SJSA1 (cell line): ENCODE measurements at places on chromosomes 13 and 19. TPM values are rescaled to one million over a fixed set of nuclear protein-coding genes. Genes with fewer than 3 reads are reported as not detected.

PODNL1 gene
- total RNA-seq, result 0.53 TPM in 1 of 2 replicates, not detected in the other

ZNF540 gene
- total RNA-seq, result 0.16 TPM in 1 of 2 replicates, not detected in the other

ZNF600 gene
- 2.1 and 2.9 TPM in 2 replicates for total RNA-seq

ZNF729 gene
- total RNA-seq, result not detected in 2 replicates

ZNF528 gene
- total RNA-seq, result 8.6 and 12.6 TPM in 2 replicates

LYPD5 gene
- total RNA-seq, result 0.24 TPM in 1 of 2 replicates, not detected in the other

DNA sequence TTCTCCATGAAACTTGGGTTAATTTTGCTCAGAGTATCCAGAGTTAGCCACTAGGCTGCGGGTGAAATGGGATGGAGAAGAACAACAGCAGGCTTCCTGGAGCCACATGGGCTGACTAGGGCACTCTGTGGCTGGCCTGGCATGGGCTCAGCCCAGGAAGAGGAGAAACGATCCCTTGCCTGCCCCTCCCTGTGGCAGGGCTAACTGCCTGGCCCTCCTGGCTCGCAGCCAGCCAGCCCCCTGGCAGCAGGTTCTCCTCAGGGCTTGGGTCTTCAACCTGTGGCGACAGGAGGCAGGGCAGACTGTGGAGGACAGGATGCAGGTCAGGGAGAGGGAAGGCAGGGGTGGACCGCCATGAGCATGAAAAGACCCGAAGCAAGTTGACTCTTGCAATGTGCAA, 78.7 kb upstream of the GPR183 start:
- peaks cover 13% of the 10 kb centered on the region for H3K36me3 ChIP-seq
- H3K27me3 ChIP-seq, result no peaks in the 10 kb centered on the region
- no peak overlapping the region for H3K27ac ChIP-seq
- no peaks in the 10 kb centered on the region for H3K4me1 ChIP-seq

DNA sequence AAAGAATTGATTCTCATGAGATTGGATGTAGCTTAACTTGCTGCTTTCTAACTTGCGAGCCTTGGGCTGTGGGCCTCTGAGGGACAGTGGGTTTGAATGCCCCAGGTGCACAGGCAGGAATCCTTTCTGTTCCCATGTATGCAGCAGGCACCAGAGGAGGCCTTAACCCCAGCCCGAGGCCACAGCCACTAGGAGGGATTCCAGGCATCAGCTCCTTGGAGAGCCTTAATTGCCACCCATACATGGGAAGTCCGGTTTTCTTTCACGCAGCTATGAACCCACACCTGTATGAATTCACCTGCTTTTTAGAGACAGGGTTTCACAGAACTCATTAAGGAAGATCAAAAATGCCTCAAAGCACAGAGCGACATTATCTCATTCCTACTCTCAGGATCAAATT, 117.9 kb downstream of the CRYL1 start:
- peaks cover 3% of the 10 kb centered on the region for H3K4me1 ChIP-seq
- H3K4me3 ChIP-seq, result no peak overlapping the region
- DNase-seq, result no peak
- H3K36me3 ChIP-seq, result no peaks in the 10 kb centered on the region
- H3K27ac ChIP-seq, result no peak overlapping the region

DNA sequence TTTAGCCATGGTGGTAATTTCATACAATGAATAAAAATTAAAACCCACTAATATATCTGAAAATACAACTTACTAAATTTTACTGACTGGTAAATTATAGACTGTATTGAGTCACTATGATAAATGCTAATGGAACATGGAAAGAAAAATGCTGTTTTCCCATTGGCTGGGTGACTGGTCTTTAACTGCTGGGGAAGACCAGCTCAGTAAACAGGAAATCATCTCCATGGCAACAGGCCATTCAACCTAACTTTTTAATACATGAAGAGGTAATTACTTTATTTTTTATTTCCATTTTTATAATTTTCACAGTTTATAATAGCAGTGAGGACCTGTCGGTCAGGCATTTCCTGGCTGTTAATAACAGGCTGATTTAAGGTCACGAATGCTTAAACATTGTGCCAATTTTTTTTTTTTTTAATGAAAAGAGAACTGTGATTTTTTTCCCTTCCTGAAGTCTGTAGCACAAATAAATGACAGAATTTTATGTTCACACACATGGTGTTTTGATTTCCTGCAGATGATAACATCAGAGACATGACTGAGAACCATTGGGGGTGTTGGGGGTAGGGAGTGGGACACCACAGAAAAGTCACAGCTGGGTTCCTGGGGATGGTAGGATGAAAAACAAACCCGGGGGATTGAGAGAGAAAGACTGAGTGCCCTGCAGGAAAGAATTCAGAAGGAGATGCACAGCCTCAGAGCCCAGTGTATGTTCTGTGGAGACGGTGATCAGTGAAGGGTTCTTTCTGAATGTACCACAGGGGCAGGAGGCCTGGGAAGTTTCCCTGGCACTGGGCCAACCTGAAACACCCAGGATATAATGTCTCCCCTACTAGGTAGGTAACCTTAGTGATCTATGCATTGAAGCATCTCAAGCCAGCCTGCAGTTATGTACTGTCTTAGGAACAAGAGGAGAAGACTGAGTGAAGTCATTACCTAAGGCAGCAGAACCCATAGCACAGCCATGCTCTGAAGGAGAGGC, 297.1 kb downstream of the COG6 start:
- no peak overlapping the region for H3K27ac ChIP-seq
- no peaks in the 10 kb centered on the region for H3K27me3 ChIP-seq
- no peak overlapping the region for H3K4me3 ChIP-seq
- DNase-seq, result no peak
- no peaks in the 10 kb centered on the region for H3K36me3 ChIP-seq

DNA sequence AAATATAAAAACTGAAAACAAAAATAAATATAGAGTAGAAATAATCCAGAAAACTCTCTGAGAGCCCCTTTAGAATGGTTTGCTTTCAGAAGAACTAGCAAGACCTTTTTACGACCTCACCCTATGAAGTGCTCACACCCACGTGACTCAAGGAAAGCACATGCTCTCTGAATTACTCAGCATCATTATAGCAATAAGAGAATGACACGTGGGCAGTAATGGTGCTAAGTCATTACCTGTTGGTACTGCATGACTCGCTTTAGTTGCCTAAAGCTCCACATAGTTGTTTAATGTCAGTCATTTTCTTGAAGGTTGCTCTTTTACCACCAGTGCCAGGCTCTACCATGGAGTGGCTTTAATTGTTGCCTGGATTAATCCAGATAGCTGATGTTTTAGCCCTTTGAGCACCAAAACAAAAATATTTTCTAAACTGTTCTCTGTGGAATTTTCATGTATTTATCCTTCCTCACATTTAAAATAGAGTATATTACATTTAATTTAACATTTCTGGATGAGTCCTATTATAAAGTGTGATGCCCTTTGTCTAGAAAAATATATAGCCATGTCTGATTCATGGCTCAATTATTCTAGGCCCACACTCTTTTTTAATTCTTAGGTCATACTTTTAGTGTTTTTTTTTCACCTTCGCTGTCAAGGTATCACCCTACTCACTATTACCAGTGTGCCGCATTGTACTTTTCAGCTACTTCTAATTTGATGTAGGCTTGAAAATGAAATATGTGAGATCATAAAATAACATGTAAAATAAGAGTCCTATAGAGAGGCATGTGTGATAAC, 56.8 kb downstream of the THSD1 start:
- H3K4me3 ChIP-seq, result no peak overlapping the region
- H3K4me1 ChIP-seq, result no peaks in the 10 kb centered on the region
- H3K36me3 ChIP-seq, result no peaks in the 10 kb centered on the region
- no peaks in the 10 kb centered on the region for H3K27me3 ChIP-seq

DNA sequence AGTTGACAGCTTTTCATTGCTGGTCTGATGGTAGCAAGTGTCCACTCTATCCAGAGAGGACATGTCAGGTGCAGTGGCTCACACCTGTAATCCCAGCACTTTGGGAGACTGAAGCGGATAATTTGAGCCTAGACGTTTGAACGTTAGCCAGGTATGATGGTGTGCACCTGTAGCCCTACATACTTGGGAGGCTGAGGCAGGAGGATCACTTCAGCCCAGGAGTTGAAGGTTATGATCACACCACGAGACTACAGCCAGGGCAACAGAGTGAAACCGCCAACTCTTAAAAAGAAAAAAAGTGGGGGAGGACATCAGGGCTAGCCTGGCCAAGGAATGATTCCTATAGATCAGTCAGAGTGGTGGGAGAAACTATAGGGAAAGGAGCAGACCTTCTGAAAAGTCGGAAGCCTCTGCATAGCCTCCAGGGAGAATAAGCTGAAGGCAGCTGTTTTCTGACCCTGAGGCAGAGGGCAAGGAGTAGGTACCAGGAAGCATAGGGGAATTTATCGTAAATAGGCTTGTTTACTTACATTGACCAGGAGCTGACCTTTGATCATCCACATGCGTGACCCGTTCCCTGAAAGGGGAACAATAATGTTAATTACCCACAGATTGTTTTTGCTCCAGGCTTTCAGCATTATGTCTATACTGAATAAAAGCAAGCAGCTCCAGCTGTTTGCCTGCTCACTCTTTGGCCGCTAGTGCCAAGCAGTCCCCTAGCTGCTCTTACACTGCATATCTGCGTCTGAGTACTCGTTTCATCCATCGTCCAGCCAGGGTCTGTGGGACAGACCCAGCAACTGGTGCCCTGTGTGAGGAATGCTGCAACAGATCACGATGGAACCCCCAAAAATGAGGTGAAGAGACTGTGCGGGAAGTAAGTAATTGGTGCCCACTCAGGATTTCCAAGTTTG, 161.6 kb downstream of the RNF17 start:
- peaks cover 4% of the 10 kb centered on the region; the same call in 1 of the 2 replicates for H3K27me3 ChIP-seq
- H3K36me3 ChIP-seq, result no peaks in the 10 kb centered on the region
- H3K27ac ChIP-seq, result no peak overlapping the region
- no peak for DNase-seq

- no peak overlapping the region for H3K4me3 ChIP-seq
- H3K27me3 ChIP-seq, result no peaks in the 10 kb centered on the region
- DNase-seq, result no peak
- no peak overlapping the region for H3K27ac ChIP-seq
- H3K4me1 ChIP-seq, result peaks cover 24% of the 10 kb centered on the region
- peaks cover 8% of the 10 kb centered on the region for H3K36me3 ChIP-seq
Observed at GRCh38 chr13:114134944-114135610, 2.7 kb upstream of the RASA3 start.

DNA sequence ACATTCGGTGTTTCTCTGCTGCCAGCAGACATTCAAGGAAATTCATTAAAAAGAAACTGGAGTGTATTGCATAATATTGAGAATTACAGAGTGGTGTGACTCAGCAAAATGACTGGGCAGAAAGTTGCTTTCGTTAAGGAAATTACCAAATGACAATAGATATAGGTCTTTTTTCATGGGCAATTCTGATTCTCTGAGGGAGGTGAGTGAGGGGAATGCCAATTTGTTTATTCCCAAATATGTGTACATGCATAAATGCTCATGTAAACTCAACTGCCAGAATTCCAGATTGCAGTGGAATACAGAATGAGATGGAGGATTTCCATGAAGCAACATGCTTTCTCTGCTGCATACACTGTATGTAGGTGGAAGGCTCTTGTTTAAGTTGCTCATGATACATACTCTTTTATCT, 1730.1 kb downstream of the SLITRK5 start:
- no peaks in the 10 kb centered on the region for H3K27me3 ChIP-seq
- H3K4me3 ChIP-seq, result no peak overlapping the region
- no peak overlapping the region for H3K27ac ChIP-seq
- no peaks in the 10 kb centered on the region for H3K4me1 ChIP-seq
- DNase-seq, result no peak

GRCh38 chr13:99217461-99218110, 16.9 kb downstream of the UBAC2 start:
- H3K27me3 ChIP-seq, result no peaks in the 10 kb centered on the region
- H3K27ac ChIP-seq, result no peak overlapping the region
- H3K4me3 ChIP-seq, result no peak overlapping the region
- H3K36me3 ChIP-seq, result peaks cover 16% of the 10 kb centered on the region
- no peak for DNase-seq
- H3K4me1 ChIP-seq, result no peaks in the 10 kb centered on the region; the same call in 1 of the 2 replicates

GRCh38 chr13:110334256-110334655, 27.2 kb downstream of the COL4A2 start:
- peaks cover 89% of the 10 kb centered on the region for H3K4me1 ChIP-seq
- H3K27ac ChIP-seq, result peak overlapping the region; percentile 20
- peaks cover 28% of the 10 kb centered on the region for H3K36me3 ChIP-seq
- no peak overlapping the region for H3K4me3 ChIP-seq

DNA sequence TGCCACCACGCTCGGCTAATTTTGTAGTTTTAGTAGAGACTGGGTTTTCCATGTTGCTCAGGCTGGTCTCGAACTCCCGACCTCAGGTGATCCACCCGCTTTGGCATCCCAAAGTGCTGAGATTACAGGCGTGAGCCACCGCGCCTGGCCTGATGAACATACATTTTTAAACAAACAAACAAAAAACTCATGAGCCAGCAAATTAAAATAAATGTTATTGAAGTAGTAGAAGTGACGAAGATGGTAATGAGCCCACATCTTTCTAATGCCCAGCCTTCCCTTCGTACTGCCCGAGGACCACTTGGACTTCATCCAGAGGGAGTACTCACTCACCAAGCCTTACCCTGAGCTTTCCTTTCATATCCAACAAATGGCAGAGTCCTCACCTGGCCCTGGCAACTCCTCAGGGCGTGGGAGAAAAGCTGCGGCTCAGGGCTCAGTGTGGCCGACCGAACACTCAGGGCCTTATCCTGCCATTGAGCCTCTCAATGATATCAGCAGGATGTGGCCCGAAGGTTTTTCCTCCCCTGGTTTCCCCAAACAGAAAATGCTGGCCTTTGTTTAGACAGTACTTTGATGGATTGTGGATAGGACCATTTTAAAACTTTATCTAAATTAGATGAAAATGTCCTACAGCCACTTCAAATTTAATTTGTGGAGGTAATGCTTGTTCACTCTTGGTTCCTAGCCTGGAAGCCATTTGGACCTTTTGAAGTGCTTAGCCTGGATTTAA, 22.8 kb upstream of the ABCC4 start:
- no peaks in the 10 kb centered on the region for H3K4me1 ChIP-seq
- no peaks in the 10 kb centered on the region for H3K36me3 ChIP-seq
- H3K27me3 ChIP-seq, result no peaks in the 10 kb centered on the region
- H3K27ac ChIP-seq, result no peak overlapping the region
- H3K4me3 ChIP-seq, result no peak overlapping the region

DNA sequence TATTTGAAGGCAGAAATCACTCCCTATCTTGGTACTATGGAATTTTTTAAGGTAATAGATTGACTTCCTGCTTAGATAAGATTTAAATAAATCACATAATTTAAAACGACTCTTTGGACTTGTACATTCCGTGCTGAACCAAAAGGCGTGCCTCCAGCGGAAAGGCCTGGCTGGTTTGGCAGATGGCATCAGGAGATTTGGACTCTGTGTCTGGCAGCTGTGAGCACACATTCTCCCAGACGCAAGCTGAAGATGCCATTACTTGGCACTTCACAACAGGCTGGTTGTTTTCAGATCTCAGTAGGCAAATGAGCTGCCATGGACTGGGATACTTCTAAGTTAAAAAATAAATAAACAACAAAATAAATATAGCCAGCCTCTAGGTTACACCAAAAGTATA, 104.5 kb upstream of the SLC15A1 start:
- peaks cover 49% of the 10 kb centered on the region for H3K36me3 ChIP-seq
- peak; percentile 64 for DNase-seq
- no peak overlapping the region for H3K4me3 ChIP-seq
- H3K4me1 ChIP-seq, result no peaks in the 10 kb centered on the region
- H3K27ac ChIP-seq, result no peak overlapping the region

GRCh38 chr13:86569974-86570373, 770.8 kb upstream of the SLITRK6 start:
- no peaks in the 10 kb centered on the region for H3K27me3 ChIP-seq
- H3K36me3 ChIP-seq, result no peaks in the 10 kb centered on the region
- DNase-seq, result no peak
